ENCODE measurements at places on chromosomes 6 and 20.

- DNase-seq: no peak
Measured at GRCh38 chr6:4125933-4126864, 9.2 kb downstream of the ECI2 start.

DNA sequence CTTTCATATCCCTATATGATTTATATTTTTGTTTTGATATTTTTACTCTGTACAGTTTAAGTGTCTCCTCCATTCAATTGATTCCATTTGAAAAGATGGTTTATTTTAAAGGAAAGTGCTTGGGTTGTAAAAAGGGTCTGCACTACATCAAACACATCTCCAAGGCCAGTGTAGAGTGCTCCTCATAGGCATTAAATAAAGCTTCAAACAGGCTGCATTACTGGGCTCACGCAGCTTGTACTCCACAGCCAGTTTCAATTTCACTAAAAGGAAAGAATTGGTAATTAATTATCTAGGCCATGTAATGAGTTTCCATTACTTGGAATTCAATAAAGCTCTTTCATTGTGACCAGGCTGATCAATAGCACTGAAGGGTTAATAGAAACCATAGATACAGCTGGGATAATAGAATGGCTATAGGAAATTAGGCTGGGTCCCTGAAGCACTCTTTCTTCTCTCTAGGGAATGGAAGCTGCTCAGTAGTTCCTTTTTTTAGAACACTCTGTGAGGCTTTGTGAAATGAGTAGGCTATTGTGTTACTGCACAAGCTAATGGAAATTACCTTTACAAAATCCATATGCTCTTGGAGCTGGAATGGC is 442.2 kb downstream of the RNF144B start:
- DNase-seq: no peak

DNA sequence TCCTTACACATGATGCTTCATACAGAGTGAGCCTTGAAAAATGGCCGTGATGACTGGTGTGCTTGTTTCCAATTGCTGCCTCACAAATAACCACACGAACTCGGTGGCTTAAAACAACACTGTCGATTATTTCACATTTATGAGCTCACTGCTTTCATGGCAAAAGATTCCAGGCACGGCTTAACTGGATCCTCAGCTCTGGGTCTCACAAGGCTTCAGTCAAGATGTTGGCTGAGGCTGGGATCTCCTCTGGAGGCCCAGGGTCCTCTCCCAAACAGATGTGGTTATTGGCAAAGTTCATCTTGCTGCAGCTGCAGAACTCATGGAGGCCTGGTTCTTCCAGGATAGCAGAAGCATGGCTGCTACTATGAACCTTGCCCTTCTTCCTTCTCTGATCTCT is 144.6 kb downstream of the TFAP2C start:
- DNase-seq: no peak

GRCh38 chr6:139841794-139842215 is 467.4 kb upstream of the CITED2 start:
- no peak for DNase-seq

- no peak for DNase-seq
Measured at GRCh38 chr6:144284478-144284782, 705 bp upstream of the UTRN start.

DNA sequence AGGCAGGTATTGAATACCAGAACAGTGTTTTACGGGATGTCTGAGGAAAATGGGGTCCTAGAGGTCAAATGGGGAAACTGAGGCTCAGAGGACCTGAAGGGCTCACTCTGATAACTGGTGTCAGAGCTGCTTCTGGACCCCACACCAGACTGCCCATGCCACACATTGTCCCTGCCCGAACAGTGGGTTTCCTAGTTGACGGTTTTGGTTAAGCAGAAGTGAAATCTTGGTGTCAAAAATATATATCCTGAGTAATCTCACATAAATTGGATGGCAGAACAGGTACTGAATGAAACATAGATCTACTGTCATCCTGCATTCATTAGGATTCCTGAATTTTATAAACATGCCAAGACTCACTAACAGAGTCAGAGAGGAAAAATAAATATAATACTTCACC is 16.3 kb downstream of the NOX3 start:
- no peak for DNase-seq

- DNase-seq: no peak
Measured at GRCh38 chr6:65745614-65746013, 38.6 kb upstream of the EYS start.

DNA sequence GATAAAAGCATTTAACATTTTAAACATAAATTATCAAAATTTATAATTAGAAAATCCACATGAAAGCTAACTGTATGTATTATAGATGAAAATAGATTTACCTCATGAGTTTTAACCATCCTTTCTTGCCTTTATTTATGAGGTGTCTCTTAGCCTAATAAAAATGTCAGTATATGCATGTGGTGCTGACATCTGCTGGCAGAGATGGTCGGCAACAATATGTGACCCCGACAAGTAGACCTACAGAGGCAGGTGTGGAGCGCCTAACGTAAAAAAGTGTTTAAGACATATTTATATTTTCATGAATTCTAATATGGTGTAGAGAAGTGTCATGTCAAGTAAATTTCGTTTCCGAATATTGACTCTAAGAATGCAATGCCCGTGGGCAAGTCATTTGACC is 149.0 kb upstream of the FUT9 start:
- peak; percentile 17 for DNase-seq

DNA sequence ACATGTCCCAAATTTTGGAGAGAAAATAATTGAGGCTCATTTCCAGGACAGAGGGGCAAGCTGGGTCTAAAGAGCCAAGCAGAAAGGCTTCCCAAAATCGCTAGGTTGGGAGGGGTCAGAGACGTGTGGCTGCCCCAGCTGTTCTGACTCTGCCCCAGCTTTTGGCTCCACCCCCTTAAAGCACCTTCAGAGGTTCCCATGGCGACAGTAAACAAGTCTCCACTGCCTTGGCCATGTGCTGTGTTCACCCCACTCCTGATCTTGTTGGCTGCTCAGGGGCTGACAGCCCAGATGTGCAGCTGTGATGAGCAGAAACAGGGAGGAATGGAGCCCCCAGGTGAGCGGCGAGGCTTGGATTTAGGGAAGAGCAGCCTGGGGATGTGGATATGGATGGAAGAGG is 72.8 kb upstream of the SPTLC3 start:
- no peak for DNase-seq

DNA sequence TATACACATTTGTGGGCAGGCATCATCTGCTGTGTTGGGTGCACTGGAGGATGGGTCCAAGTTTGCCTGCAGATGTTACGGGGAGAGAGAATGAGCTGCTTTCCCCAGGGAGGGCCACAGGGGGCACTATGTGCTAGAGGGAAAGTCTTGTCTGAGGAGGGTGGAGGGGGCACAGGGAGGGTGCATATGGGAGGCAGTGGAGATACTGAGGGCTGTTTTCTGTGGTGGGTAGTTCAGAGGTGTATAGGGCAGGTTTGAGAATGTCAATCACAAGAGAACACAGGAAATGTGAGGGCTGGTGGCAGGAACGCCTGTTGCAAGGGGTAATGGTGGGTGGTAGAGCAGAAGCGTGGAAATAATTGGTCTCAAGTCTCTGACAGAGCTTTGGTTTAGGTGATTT is 7.7 kb upstream of the PTPRA start:
- DNase-seq: no peak

DNA sequence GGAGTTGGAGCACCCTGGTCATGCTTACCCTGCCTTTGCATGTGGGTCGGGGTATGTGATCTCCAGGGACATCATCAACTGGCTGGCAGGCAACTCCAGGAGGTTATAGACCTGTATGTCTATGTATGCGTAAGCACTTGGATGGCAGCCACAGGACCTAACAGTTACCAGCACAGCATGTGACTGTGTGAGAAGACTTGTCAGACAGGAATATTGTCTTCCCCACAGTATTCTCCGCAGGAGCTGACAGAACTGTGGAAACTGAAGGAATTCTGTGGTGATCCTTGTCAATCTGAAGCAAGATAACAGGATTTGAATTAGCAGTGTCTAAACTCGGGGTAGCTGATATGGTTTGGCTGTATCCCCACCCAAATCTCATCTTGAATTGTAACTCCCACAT is 59.2 kb downstream of the TMEM244 start:
- DNase-seq: no peak

DNA sequence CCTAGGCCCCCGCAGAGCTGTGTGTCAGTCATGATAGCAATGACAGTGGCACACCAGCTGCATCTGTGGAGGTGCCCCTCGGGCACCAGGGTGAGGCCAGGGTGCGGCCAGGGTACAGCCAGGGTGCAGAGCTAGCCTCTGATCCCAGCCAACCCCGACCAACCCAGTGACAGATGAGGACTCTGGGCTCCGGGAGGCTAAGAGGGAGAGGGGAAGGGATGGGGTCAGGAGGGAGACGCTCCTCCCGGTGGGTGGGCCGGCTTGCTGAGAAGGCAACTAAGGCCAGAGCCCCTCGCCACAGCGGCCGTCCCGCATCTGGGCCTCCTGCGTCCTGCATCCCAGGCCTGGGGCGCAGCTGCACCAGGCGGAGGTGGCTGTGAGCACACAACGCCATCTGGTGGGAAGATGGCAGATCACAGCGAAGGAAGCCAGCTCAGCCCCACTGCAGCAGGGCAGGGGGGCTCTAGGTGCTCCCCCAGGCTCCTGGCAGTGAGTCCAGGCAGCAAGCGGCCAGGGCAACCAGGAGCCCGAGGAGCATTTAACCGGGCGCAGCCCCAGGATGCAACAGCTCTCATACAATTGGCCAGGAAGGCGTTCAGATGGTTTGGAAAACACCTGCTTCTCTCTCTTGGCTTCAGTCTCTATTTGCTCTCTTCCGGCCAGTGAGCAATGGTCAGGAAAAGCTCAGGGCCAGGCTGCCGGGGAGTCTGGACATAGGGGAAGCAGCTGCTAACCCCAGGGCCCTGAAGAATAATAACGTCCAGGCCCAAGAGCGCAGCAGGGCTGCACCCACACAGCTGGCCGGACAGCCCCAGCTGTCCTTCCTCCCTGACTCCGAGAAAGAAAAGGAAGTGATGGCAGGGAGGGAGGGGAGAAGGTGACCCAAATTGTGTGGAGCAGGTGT is 169.4 kb downstream of the TAF4 start:
- peak; percentile 91 for DNase-seq

GRCh38 chr6:106046116-106046853 is 39.9 kb upstream of the PRDM1 start:
- no peak for DNase-seq

- DNase-seq: no peak
Measured at GRCh38 chr20:58660855-58661597, 9.9 kb downstream of the STX16 start.

DNA sequence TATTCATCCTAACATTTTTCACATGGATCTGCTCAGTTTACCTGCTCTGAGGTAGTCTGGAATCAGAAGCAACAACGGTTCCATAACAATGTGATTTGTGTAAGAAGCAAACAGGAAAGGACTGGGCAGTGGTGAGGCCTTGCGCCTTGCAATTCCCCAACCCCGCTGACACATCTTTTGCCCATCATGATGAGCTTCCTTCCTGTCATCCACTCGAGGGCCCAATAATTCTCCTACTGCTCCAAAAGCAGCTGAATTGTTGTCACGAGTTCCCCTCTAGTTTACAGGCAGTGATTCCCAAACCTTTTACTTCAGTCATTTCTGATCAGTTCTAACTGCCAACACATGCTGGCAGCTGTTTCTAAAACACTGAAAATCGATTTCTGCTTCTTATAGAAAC is 22.9 kb downstream of the STX7 start:
- no peak for DNase-seq

GRCh38 chr6:168166627-168167026 is 87.6 kb upstream of the FRMD1 start:
- DNase-seq: no peak

GRCh38 chr6:118083711-118084110 is 176.6 kb downstream of the SLC35F1 start:
- DNase-seq: no peak

- DNase-seq: no peak
Measured at GRCh38 chr20:24528583-24529368, 59.3 kb downstream of the SYNDIG1 start.

GRCh38 chr20:51363378-51363777 is 179.1 kb downstream of the NFATC2 start:
- no peak for DNase-seq

- DNase-seq: no peak
Measured at GRCh38 chr6:132866762-132867449, 52.5 kb downstream of the RPS12 start.

DNA sequence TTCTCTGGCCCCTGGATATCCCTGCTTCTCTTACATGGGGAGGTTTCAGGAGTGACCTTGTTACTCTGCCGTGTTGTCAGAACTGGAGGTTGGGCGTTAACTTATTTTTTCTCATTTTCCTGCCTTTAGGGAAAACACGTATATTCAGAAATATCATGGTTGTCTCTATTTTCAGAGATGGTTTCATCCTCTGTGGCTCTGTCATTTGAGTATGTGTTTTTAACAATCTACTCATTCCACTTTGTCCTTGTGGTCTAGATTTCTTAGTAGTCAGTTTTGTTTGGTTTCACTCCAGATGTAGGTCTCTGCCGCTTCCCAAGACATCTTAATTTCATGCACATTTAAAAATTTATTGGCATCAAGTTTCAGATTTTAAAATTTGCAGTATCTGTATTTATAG is 45.9 kb downstream of the KCNS1 start:
- no peak for DNase-seq

DNA sequence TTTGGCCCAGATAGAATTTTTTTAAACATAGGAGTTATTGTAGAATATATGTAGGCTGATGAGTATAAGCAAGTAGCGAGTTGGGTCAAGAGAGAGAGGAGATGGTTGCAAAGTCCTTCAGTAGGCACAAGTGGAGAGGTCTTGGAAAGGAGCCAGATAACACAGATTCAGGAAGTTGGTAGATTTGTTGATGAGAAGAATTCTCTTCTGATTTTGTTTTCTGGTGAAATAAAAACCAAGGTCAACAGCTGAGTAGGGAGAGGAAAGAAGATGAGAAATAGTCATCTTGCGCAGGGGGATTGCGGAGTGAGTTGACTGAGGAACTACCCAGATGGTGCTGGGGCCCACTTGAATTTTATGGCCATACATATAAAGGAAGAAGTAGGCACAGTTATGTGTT is 17.4 kb upstream of the CD83 start:
- DNase-seq: no peak

DNA sequence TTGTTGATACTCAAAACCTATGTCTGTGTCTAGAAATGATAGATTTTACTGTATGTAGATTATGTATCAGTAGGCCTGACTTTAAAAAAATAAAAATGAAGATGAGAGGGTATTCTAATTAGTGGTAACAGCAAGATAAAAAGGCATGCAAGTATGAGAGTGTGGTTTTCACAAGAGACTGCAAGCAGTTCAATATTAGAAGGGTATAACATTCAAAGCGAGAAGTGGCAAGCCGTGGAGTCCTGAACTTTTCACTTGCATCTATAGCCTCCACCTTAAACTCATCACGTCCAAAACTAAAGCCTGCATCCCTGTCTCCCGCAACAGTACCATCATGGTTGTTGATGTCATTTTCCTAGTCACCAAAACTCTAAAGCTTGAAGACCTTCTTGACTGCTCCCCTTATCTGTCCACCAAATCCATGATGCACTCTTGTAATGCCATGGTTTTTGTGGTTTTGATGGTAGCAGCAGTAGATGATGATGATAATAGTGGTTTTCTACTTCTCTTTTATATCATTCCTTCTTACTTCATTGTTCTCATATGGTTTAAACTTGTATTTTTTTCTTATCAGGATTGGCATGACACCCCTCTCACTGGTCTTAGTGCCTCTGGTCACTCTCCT is 9.2 kb upstream of the CGA start:
- no peak for DNase-seq
